NCI-H187 (cell line): ENCODE measurements at places on chromosomes 2 and 18.

GRCh38 chr2:31411771-31412170 is 2.8 kb downstream of the XDH start:
- no peak for DNase-seq

- no peak for DNase-seq
Measured at GRCh38 chr2:176581557-176582165, 312.4 kb downstream of the MTX2 start.

GRCh38 chr2:172397148-172397834 is 30.1 kb upstream of the ITGA6 start:
- DNase-seq: no peak

GRCh38 chr2:158779621-158780020 is 15.5 kb upstream of the DAPL1 start:
- no peak for DNase-seq

- no peak for DNase-seq
Measured at GRCh38 chr2:194345347-194345746, 1311.7 kb upstream of the SLC39A10 start.

GRCh38 chr2:30040147-30040546 is 106.7 kb upstream of the YPEL5 start:
- DNase-seq: no peak

DNA sequence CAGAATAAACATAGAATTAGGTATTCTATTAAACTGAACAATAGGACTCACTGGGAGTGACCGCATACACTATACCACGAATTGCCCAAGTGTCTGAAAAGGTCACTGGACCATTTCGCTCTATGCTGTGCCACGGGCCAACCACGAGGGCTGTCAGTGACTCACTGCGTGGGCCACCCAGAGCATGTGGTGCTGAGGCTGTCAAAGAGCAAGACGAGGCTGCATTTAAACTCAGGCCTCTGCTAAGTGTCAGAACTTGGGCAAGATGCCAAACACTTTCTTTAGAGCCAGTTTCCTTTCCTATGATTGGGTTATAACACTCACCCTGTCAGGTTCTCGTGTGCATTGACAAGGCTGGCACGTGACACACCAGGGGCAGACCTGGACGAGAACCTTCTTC is 97.5 kb downstream of the SH3YL1 start:
- no peak for DNase-seq

GRCh38 chr18:13720123-13720522 is 6.2 kb downstream of the FAM210A start:
- DNase-seq: no peak

DNA sequence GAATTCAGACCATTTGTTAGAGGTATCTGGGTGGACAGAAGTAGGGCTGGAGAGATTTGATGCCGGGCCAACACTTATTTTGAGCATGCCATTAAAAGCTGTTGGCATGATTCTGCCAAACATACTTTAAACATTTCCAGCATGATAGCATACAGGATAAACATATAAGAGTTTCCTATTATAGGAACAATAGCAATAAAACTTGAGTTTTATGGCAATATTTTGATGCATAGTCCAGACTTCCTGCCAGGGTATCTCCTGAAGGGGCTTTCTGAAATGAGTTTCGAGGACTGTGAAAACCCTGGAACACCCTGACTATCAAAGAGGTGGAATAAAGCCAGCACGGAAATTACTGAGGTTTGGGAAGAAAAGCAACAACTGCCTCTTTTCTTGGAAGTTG is 1398.0 kb upstream of the NXPH2 start:
- DNase-seq: no peak

GRCh38 chr18:76657911-76658470 is 162.9 kb upstream of the ZNF516 start:
- no peak for DNase-seq
